ENCODE measurements at places on chromosomes 1 and 21.

DNA sequence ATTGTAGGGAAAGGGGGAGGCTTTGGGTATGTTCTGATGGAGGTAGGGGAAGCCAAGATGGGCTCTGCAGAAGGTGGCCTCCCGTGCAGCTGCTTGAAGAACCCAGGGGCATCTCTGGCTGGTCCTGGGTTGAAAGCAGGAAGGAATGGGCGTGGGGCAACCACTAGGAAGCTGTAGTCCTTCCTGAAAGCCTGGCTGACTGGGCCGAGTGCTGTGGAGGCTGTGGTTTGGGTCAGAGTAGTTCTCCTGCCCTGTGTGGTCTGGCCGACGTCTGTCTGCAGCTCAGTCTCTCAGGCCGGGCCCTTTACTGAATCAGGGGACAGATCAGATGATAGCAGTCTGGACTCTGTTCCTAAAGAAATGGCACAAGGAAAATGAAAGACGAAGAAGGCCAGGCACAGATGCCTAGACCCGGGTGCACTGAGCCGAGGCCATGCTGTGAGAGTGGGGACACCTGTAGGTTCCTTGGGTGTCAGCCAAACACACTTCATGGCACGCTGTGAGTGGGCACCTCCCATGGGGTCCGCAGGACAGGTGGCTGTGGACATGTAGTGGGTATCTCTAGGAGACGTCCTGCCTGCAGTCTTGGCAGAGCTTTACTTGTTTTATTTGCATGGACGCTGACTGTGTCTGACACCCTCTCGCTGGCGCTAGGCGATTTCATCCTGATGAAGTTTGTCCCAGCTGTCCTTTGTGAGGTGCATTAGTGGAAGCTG, 87.0 kb downstream of the POFUT2 start:
- no peak for DNase-seq

DNA sequence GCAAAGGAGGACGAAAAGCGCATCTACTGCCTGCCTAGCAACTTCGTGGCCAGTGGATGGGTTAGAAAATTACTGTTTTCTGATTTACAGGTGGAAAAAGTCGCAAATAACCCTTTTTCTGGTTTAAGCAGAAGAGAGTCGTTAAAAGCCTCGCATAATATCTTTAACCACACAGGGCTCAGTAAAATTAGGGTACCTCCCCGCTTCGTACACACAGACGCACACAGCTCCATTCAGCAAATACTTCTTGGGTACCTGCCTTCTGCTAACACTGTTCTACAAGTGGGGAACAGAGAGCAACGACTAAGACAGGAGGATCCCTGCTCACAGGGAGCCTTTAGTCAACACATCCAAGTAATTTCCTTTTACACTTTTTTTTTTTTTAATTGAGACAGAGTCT, 704 bp downstream of the ALG6 start:
- DNase-seq = no peak

- peak; percentile 34 for DNase-seq
Observed at GRCh38 chr1:39819091-39819812, 30.6 kb upstream of the BMP8B start.

GRCh38 chr1:74271503-74271902, 36.3 kb downstream of the TNNI3K start:
- no peak for DNase-seq

GRCh38 chr21:15274701-15275485, 210.1 kb upstream of the NRIP1 start:
- no peak for DNase-seq

Measured in LoVo (cell line).